ENCODE measurements at places on chromosomes 12 and 14.
A peak's percentile ranks its signal among the peaks of the same experiment; 100 is the strongest.

- DNase-seq: no peak
These were observed 8.0 kb upstream of the RAP1B start for GRCh38 chr12:68602720-68603119.

GRCh38 chr12:116018282-116018681 lies 259.2 kb downstream of the MED13L start:
- DNase-seq: no peak

DNA sequence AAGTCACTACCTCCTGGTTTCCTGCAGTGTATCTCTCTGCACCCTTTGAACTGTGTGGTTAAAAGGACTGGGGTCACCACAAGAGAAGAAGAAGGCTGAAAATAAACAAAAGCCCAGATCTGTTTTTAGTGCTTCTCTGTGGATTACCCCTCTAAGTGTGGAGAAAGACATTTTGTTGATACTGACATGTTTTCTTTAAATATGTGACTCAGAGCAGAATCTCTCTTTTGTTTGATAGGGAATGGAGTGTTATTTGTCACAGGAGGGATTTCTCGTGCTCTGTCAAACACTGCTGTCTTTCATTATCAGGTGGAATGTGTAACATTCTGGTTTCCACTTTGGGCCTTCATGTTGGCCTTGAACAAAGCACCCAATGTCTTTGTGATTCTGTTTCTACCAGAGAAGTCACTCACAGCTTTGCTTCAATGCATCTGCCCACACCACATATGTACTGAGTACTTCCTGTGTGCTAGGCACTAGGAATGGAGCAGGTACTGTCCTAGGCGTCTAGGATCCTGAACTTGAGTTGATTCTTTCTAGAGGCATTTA lies 82.1 kb downstream of the PLXNC1 start:
- no peak for DNase-seq

DNA sequence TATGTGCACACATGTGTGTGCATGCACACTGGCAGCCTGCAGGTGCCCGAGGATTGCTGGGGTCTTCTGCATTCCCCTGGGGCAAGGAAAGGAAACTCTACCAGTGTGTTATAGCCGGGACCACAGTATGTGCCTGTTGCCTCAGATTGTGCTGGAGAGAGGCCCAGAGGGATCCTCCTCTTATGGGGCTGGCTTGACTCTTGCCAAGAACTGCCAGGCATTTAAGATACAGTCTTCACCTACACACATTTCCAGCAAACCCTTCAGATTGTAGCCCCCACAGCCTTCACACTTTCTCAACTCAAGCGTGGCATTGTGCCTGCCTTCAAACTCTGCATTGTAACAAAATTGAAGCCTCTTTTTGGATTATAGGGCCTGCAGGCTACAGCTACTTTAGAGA lies 176.7 kb upstream of the DYRK2 start:
- DNase-seq: no peak

DNA sequence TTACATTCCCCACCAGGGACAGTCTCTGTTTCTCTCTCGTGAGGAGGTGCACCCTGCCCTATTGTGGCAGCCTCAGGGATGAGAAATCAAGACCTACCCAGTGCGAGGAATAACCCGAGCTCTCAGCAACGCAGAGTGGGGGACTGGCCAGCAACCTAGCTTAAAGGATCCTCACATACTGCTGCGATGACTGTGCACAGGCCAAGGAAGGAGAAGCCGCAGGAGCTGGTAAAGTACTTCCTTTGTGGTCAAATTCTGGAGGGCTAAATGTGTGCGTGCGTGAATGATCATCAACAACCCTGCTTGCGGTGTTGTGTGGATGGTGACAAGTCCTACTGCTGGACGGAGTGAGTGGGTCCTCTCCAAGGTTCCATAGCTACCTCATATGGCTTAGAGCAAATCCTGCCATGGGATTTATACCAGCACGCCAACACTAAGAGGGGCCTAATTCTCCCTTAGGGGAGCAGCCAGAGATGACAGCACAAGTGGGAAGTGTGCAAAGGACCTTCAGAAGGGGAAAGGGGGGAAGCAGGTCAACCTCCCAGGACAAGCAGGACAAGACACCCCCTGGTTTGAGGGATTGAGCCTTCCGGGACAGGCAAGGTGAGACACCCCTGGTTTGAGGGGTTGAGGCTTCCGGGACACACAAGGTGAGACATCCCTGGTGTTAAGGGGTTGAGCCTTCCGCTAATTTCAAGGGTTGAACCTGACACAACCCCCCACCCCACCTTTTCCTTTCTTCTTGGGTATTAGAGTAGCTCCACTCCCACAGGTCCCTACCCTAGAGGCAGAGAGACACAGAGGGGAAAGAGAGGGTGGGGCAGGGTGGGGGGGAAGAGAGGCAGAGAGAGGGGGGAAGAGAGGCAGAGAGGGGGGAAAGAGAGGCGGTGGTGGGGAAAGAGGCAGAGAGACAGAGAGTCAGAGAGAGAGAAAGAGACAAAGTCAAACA lies 58.8 kb upstream of the AP4S1 start:
- no peak for DNase-seq

GRCh38 chr14:69298131-69299071 lies 38.4 kb downstream of the GALNT16 start:
- no peak for DNase-seq

DNA sequence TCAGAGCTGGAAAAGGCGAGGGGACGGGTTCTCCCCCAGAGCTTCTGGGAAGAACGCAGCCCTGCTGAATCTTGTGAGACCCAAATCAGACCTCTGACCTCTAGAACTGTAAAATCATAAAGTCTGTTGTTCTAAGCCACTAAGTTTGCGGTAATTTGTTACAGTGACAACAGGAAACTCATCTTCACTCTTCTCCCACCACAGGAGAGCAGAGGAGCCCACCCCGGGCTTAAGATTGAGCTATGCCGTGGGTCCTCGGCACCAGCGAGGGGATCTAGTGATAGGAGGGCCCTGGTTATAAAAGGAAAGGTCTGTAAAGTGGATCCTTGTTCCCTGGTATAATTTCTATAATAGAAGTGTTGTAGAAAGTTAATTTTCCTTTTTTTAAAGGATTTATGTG lies 7.6 kb downstream of the MLXIP start:
- DNase-seq: no peak

DNA sequence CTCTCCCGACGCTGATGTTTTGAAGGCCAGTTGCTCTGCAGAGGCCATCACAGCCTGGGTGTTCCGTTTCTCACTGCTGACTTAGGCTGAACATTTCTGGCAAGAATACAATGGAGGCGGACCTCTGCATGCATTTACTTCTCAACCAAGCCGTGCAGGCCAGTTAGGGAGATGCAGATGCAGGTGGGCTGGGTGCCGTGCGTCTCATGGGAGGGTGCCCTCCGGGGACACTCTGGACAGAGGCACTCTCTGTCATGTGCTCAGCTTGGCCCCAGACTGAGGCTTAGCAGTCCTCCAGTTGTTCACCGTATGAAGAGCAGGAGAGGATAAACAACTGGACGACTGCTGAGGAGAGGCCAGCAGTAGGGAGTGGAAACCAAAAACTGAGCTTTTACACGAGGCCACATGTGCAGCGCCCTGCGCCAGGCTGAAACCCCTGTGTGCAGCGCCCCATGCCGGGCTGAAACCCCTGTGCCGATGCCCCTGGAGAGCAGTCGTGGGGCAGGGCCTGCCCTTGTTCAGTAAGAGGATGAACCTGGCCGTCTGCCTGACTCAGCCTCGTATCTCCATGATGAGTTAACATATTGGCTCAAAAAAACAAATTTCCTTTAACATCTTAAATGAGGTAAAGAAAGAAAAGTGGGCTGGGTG lies 32.3 kb downstream of the DDX51 start:
- no peak for DNase-seq

DNA sequence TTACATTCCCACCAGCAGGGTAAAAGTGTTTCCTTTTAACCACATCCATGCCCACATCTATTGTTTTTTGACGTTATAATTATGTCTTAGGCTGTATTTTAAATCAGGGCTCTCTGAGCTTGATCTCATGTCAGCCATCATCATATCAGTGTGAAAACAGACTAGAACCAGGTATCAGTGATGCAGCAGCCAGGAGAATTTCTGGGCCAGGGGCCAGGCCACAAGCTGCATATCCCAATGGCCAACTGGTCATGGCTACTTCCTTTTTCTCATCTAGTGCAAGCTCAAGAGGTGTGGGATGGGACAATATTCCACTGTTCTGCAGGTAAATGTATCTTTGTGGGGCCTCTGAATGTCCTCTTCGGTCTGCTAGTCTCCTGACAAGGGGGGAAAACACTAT lies 125.1 kb downstream of the CRADD start:
- no peak for DNase-seq

DNA sequence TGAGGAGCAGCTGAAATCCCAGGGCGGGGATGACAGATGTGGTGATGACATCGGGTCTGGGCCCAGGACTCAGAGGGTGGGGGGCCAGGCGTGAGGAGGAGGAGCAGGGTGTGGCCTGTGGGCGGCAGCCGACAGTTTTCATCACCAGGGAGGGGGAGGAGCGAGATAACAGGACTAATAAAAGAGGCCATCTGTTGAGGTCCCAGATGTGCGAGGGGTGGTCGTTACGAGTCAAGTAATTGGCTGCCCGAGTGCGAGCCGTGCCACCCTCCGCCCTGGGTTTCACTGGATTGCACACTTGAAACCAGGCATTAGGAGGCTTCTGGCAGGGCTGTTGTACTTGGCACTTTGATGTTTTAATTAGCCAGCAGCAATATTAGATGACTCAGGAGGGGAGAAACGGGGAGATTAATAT lies 67.2 kb downstream of the NOS1 start:
- DNase-seq: no peak

GRCh38 chr14:80465546-80466220 lies 254.4 kb upstream of the DIO2 start:
- no peak for DNase-seq

GRCh38 chr12:109301643-109302168 lies 7.4 kb downstream of the FOXN4 start:
- DNase-seq: no peak

DNA sequence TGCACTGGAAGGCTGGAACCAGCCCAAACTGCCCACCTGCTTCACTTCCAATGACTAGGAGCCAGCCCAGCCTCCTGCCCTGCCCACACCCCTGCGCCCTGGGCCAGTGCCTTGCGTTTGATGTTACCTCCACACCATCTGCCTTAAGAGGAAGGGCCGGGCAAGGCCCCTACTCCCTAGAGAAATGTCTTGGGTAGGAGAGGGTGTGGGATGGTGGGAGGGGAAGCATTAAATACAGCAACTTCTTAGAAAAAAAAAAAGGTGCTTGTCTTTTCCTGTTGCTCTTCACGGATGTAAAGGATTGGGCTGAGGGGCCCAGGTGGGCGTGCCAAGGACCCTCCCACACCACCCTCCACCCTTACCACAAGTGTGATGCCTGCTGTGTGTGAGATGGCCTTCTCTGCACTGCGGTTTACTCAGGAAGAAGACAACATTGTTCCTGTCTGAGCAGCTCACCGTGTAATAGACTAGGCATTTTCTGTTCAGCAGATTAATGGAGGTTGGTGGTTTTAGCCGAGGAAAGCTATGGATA lies 99.9 kb downstream of the NINJ2 start:
- DNase-seq: no peak

DNA sequence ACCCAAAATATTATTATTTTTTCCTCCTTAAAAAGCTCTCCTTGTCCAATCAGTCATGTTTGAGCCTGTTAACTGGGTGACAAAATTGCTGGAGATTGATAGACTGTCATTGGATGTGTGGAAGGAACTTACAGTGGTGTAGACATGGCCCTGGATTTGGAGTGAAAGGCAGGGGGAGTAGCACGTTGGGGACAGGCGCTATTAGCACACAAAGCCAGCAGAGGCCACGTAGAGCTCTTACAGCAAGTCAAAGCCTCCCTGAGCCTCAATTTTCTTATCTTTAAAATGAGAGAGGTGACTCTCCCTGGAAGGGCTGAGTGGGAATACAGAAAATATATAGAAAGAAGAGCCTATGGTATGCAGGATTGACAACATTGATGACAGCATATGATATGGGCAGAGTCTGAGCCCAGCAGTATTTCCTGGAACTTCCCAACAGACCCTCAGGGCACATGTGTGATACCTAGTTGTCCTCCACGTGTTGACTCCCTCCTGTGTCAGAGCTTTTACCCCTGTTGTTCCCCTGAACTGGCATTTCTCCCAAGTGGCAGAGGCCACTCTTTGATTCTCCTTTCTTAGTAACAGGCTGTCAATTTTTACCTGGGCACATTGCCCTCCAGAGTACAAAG lies 504.9 kb downstream of the VRK1 start:
- DNase-seq: no peak

- DNase-seq: peak; percentile 4
These were observed 1002.3 kb downstream of the FLRT2 start for GRCh38 chr14:86532219-86532618.

DNA sequence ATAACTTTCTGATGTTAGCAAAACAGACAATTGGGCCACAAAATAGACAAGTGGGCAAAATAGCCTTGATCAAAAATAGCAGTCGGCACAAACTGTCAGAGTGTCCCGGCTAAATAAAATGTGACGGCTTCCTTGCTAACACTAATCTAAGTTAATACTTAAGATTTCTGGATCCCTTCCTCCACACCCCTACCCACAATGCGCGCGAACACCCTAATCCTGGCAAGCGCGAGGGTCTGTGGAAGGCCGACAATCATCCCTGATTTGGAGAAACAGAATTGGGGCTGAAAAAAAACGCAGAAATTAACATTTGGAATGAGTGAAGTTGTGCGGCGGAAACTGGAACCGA lies 489 bp downstream of the CEP290 start:
- no peak for DNase-seq

GRCh38 chr14:38127356-38127755 lies 80.3 kb upstream of the SSTR1 start:
- no peak for DNase-seq

- peak; percentile 98 for DNase-seq
These were observed at the start of the genes GON7 and UBR7 for GRCh38 chr14:93206793-93207467. Gene GON7 (minus strand): TSS chr14:93207065. CDS start chr14:93207037, 28 bp downstream. Gene UBR7 (plus strand): TSS chr14:93207256. CDS start chr14:93207292, 36 bp downstream.

- DNase-seq: no peak
These were observed 35.2 kb upstream of the DLK1 start for GRCh38 chr14:100691395-100692056.

- DNase-seq: no peak
These were observed 23.1 kb upstream of the FBXO21 start for GRCh38 chr12:117213295-117213808.

DNA sequence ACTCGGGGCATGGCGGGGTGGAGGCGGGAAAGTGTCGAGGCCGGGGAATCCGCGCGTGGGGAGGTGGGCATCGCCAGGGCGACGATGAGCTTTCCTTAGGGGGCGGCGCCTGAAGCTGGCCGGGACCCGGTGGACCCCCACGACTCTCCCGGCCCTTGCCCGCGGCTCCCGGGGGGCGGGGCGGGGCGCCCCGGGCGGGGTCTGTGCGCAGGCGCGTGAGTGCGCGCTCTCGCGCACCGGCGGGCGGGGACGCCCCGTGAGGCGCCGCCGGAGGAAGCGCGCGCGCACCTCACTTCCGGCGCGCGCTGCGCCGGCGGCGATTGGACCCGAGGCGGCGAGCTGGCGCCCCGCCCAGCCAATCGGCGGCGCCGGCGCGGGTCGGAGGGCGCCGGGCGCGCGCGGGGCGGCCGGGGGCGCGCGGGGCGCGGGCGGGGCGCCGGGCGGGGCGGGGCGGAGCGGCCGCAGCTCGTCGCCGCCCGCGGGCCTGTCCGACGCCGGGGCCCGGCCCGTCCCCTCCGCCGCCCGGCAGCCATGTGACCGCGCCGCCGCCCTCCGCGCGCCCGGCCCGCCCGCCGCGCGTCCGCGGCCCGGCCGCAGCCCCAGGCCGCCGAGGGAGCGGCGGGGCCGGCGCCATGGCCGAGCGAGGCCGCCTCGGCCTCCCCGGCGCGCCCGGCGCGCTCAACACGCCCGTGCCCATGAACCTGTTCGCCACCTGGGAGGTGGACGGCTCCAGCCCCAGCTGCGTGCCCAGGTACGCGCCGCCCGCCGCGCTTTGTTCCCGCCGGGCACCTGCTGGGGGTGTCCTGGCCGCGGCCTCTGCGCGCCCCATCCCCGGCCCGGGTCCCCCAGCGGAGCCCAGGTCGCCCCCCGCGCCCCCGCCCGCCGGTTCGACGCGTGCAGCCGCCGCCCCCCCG lies at the start of gene PACS2:
PACS2 (plus strand) TSS at position 462 of the 914 bp plus-strand sequence; CDS start at position 633, 171 bp downstream.
- DNase-seq: peak; percentile 82
